ENCODE measurements at places on chromosomes 6 and 20.
A peak's percentile ranks its signal among the peaks of the same experiment; 100 is the strongest.

DNA sequence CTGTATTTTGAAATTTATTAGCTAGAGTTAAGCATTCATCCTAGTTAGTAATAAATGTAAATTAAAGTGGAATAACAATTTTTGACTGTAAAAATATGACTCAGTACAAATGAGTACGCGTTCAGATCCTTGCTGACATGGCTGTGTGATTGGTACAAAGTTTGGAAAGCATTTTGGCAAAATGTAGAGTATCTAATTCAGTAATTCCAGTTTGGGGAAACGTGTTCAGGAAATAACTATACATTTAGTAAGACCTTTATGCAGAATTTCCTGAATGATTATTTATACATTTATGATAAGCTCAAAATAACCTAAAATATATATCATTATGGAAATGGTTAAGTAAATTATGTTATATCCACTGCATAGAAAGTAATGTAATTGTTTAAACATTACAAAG, 8.0 kb downstream of the VTA1 start:
- DNase-seq, result no peak

GRCh38 chr20:13403453-13403852, 182.4 kb downstream of the ISM1 start:
- no peak for DNase-seq

DNA sequence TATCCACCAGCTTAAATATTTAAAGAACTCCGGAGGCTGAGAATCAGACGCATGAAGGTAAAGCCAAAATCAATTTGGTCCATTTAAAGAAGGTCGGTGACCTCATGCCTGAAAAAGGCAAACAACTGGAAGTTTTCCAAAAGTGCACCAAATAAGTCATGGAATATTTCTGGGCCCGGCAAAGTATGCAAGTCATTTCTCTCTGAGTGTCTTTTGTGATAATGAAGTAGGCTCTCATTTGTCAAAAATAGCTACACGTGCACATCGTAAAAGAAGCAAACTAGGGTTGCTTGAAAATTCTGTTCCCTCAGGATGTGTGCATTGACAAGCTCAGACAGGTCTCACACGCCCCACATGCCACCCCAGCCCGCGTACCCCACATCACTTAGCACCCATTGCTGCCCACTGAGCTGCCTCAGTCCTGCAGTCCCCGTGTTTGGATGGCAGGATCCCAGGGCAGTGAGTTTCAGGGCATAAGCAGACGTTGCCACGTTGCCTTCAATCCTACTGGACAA, 20.5 kb upstream of the PYGB start:
- no peak for DNase-seq

GRCh38 chr20:4905613-4906012, 95.7 kb downstream of the SLC23A2 start:
- no peak for DNase-seq

DNA sequence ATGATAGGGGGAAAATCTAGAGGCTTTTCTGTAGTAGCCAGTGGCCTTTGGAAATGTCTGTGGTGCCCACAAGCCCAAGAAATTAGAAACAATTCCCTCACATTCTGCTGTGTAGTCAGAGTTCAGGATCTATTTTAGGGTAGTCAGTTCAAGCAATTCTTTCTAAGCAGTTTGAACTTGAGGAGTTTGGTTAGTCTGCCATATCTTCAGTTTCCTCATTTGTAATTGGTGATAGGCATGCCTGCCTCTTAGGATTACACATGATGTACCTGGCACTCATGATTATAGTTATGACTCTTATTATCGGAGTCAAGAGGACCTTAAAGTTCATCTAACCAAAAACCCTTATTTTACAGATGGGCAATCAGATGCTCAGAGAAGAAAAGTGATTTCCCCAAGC, 21.2 kb upstream of the MEP1A start:
- DNase-seq, result no peak

GRCh38 chr20:5621305-5621704, 128.9 kb upstream of the SHLD1 start:
- no peak for DNase-seq

DNA sequence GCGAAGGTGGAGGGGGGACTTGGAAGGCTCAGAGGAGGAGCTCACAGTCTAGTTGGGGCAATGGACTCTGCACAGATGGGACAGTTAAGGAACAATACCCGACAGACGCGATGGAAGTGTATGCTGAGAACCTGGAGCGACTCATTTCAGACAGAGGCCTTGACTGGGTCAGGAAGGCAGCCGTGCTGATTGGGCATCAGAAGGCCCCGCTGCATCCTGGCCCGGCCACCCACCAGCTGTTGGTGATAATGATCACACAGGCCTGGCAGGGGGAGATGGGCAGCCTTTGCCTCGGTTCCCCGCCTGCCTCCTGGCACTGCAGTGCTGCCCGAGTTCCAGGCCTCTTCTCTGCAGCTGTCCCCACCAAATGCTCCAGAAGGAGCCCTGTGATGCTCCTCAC, 62.4 kb downstream of the MDGA1 start:
- DNase-seq, result no peak

GRCh38 chr20:46303176-46303956, 4.9 kb downstream of the CDH22 start:
- DNase-seq, result no peak

DNA sequence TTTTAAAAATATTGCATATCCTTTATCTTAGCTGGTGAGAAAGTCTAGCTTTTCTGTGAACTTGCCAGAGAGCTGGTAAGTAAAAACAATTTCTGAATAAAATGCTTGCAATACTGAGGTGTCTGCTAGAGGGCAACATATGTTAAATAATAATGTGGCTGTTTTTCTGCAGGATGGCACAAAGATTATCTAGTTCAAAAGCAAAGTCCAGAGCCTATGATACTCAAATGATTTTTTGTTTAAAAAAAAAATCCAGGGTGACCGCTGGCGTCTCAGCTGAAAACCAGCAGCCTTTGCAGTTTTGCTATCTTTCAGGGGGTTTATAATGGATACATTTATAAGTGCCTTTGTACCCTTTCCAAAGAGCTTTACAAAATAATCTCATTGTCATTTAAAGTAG, 194.9 kb downstream of the PHACTR1 start:
- peak; percentile 62 for DNase-seq

DNA sequence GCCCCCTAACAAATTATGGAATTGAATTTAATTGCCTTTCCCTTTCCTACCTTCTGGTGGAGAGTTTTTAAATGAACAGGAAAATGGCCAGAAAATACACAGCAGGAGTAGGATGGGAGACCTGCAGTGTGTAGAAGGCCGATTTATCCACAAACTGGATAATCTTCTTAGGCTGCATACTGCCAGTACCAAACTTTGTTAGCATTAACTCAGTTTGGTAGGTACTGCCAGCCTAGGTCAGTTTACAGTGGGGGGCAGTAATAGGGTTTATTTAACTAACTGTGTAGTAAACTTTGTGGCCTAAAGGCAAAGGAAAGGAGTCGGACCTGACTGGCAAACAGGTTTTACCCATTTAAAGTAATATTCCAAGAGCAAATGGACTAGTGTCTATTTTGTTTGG, 4.6 kb downstream of the NCOA3 start:
- no peak for DNase-seq

DNA sequence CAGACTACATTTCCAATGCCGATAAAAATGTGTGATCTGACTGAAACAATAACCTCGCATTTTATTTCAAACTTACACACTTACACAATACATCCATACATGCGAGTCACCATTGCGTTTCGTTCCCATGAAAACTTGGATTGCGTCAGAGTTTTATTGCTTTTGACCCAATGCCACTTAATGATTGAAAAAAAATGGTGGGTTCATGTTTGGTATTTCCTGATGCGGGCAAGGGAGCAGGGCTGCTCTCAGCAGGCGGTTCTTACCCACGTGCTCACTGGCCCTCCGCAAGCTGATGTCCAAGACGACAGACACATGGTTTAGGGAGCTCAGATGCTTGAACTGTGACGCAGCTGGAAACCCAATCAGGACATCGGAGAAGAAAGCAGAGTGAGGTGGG, 281.0 kb upstream of the SULF2 start:
- DNase-seq, result no peak

GRCh38 chr6:75183099-75183541, 22.7 kb downstream of the COL12A1 start:
- no peak for DNase-seq

DNA sequence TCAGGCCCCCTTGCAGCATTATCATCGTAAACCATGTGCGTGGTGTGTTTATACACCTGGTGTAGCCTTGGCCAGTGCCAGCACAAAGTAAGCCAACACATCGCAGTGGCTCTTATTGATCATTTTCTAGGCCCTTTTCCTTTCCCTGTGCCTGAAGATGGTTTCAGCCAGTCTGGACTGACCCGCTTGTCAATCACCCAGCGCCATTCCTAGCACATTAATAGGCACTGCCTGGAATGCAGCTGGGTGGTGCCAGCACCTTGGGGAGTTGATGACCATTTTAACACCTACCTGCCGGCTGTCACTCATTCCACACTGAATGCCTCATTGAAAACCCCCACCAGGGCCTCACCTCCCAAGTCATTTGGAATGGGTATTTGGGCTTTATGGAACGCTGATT, 4.9 kb upstream of the UQCC2 start:
- DNase-seq, result no peak

- DNase-seq, result peak; percentile 23
Observed at GRCh38 chr6:90890683-90891330, 303.9 kb upstream of the MAP3K7 start.

GRCh38 chr6:120588424-120588823, 745.9 kb downstream of the TBC1D32 start:
- no peak for DNase-seq

DNA sequence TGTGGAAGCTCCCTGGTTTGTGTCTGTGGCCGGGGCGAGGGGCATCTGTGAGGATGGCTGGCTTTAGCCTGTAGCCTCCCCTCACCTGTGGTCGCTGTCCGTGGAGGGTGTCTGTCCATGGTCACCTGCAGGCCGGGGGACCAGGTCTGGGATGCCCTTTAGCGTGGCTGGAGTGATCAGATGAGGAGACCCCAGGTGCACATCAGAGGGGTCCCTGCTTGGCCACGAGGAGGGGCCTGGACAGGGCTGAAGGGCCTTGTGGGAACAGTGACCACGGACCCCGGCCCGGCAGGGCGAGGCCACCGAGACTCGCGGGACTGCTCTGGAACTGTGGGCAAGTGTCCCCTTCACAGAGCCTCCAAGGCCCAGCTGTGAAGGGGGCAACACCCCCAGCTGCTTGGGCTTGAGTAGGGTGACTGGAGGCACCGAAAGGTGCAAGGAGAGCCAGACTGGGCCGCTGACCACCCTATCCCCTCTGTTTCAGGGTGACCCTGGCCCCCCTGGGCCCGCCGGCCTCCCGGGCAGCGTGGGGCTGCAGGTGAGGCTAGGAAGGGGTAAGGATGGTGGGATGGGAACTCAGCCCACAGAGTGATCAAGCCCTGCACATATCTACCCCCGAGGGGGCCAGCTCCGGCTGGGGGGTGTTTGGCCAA, 8.6 kb downstream of the COL9A3 start:
- DNase-seq, result peak; percentile 36

DNA sequence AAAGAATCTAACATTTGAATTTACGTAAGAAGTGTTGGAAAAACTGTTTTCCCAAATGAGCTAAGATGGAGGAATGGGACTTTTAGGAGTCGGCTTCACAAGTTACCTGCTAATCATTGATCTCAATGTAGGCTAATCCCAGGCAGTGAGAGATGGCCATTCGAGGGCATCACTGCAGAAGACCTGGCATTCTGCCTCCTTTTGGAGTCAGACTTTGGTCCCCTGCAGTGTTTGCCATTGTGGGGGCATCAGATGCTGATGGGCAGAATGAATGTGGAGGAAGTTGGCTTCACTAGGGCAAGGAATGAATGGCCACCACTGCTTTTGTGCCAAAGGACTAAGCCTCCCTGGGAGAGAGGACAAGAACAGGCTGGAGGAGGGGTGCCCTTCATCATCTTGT, 55.7 kb upstream of the NKX2-2 start:
- no peak for DNase-seq

- no peak for DNase-seq
Observed at GRCh38 chr6:34093854-34094430, 51.9 kb downstream of the GRM4 start.

DNA sequence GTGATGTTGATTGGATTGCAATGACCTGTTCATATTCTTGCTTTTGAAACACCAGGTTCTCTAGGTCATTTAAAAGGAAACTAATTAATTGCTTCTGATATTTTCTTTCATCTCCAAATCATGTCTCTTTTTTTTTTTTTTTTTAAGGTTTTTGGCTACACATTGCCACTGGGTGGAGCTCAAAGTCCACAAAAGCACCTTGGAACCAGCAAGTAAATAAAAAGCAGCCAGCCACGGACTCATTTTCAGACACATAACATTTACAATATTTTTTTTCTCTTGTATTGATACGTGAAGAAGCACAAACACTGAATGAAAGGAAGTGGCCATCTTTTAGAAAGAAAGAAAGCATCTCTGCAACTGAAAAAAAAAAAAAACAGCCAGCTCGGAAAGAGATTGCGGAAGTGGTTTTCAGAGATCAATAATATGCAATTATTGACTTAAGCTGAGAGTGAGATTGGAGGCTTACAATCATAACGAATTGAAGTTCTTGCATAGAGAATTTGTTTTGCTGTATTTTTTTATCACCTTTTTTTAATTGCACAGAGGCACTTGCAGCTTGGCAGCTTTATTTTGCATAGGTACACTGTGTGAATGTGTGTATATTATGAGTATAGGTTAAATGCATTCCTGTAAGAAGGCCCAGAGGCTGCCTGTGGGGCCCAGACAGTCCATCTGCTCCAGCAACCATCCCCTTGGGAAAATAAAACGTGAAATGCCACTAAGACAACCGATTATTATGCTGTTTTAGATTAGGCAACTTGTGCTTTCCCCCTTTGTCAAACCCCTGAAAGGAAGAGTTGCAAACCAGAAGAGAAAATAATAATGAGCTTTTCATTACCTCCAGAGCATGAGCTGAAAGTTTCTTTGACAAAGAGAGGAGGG, 28.2 kb downstream of the CGA start:
- DNase-seq, result peak; percentile 86

All from retina (tissue), 1 donor.